Upper lobe of left lung (tissue), 6 donors: ENCODE measurements at places on chromosomes 2 and 18. TPM values are rescaled to one million over a fixed set of nuclear protein-coding genes. Genes with fewer than 3 reads are reported as not detected.

INHA gene
- not detected for total RNA-seq

GRCh38 chr18:25832001-25832604, 258.3 kb downstream of the SS18 start:
- DNase-seq, result peak; percentile 50
- H3K36me3 ChIP-seq, result no peaks in the 10 kb centered on the region
- H3K27ac ChIP-seq, result no peak overlapping the region
- H3K4me3 ChIP-seq, result no peak overlapping the region
- no peaks in the 10 kb centered on the region for H3K4me1 ChIP-seq

IL36B gene
- total RNA-seq, result not detected

GALNT3 gene
- total RNA-seq, result 31.5 TPM

KCNK3 gene
- total RNA-seq, result 8.4 TPM

AQP4 gene
- total RNA-seq, result 225 TPM

- no peaks in the 10 kb centered on the region for H3K4me1 ChIP-seq
- no peak overlapping the region for H3K4me3 ChIP-seq
- H3K27me3 ChIP-seq, result no peaks in the 10 kb centered on the region
These were observed 25.5 kb upstream of the RALBP1 start for GRCh38 chr18:9449600-9450414.

DNA sequence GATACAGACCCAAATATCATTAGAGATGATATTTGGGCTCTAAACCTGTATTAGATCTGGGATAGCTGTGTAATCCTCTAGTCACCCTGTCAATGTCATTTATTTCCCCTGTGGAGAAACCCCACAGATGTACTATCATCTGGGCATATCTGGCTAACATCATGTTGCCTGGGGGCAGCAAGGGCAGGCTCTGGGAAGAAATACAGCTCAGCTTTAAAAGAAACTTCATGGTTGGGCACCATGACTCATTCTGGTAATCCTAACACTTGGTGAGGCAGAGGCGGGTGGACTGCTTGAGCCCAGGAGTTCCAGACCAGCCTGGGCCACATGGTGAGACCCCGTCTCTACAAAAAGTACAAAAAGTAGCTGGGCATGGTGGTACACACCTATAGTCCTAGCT, 282.5 kb downstream of the SLC8A1 start:
- DNase-seq, result no peak
- H3K4me3 ChIP-seq, result no peak overlapping the region
- H3K27ac ChIP-seq, result no peak overlapping the region
- no peaks in the 10 kb centered on the region for H3K36me3 ChIP-seq

TMSB10 gene
- 1,275 TPM for total RNA-seq

- H3K36me3 ChIP-seq, result no peaks in the 10 kb centered on the region
- no peak for DNase-seq
- H3K27ac ChIP-seq, result no peak overlapping the region
- H3K27me3 ChIP-seq, result no peaks in the 10 kb centered on the region
- H3K4me3 ChIP-seq, result no peak overlapping the region
These were observed 117.0 kb downstream of the FTCDNL1 start for GRCh38 chr2:199734011-199734410.

- no peak overlapping the region for H3K4me3 ChIP-seq
- no peaks in the 10 kb centered on the region for H3K27me3 ChIP-seq
- H3K27ac ChIP-seq, result no peak overlapping the region
These were observed 140.7 kb downstream of the NCK2 start for GRCh38 chr2:105885456-105885855.

DNA sequence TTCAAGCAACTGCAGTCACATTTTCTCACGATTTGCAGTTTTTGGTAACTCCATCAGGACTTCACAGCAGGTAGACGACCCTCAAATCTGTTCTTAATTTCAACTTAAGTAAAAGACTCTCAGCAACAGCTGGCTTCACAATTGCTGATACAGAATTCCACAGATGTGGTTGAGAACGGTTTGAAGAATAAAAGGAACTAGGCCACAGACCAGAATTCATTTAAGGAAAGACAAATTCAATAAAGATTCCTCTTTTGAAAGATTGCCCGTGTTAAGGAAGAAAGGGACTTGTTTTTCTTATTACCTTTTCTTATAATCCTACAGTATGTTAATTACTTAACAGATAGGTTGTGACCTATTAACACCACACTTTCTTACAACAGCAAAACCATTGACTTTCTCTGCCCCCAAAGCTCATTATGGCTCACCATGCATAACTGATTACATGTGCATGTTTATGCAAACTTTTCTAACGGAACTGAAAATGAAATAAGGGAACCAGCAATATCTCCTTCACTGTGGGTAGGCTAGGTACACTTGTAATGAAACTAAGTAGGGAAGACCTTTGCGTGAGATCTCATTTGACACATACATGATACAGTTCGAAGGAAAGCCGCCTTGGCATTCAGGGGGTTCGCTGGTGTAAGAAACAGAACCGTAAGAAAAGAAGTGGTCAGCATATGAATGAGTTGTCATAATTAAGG, 4.7 kb upstream of the ZNF516 start:
- peaks cover 11% of the 10 kb centered on the region for H3K4me1 ChIP-seq
- H3K4me3 ChIP-seq, result no peak overlapping the region
- H3K27ac ChIP-seq, result no peak overlapping the region

PCARE gene
- not detected for total RNA-seq

GRCh38 chr2:229003256-229003655, 267.8 kb downstream of the PID1 start:
- H3K27ac ChIP-seq, result no peak overlapping the region
- H3K4me3 ChIP-seq, result no peak overlapping the region
- DNase-seq, result no peak
- H3K27me3 ChIP-seq, result no peaks in the 10 kb centered on the region

- H3K36me3 ChIP-seq, result no peaks in the 10 kb centered on the region
- peaks cover 29% of the 10 kb centered on the region for H3K4me1 ChIP-seq
- no peak overlapping the region for H3K4me3 ChIP-seq
- H3K27ac ChIP-seq, result no peak overlapping the region
- H3K27me3 ChIP-seq, result no peaks in the 10 kb centered on the region
These were observed 215.5 kb downstream of the TNS1 start for GRCh38 chr2:217787160-217787877.

GRCh38 chr2:96839293-96839874, 4.4 kb downstream of the ANKRD23 start:
- H3K27me3 ChIP-seq, result no peaks in the 10 kb centered on the region
- no peak overlapping the region for H3K27ac ChIP-seq
- H3K4me1 ChIP-seq, result peaks cover 13% of the 10 kb centered on the region
- H3K36me3 ChIP-seq, result peaks cover 18% of the 10 kb centered on the region
- peak overlapping the region; percentile 32 for H3K4me3 ChIP-seq

SERPINB3 gene
- total RNA-seq, result not detected

DNA sequence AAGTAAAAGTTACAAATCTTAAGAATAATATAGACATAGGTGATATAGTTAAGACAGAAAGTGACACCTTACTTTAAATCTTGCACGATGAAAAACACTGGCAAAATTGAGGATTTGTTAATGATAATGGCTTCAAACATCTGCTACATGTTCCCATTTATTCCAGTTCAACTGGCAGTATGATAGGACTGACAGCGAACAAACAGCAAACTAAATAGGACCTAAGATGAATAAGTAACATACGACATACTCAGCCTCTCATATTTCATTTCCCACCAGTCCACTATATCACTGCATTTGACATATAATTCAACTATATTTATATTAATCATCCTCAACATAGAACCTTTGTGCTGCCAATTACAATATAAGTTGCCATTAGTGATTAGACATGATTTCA, 36.3 kb downstream of the ACVR1C start:
- no peak overlapping the region for H3K4me3 ChIP-seq
- H3K36me3 ChIP-seq, result no peaks in the 10 kb centered on the region
- H3K27ac ChIP-seq, result no peak overlapping the region
- H3K27me3 ChIP-seq, result peaks cover 5% of the 10 kb centered on the region
- no peaks in the 10 kb centered on the region for H3K4me1 ChIP-seq
- DNase-seq, result no peak

MYL12A gene
- total RNA-seq, result 666 TPM

GRCh38 chr2:16607301-16607700, 58.3 kb downstream of the CYRIA start:
- H3K36me3 ChIP-seq, result peaks cover 7% of the 10 kb centered on the region
- peaks cover 6% of the 10 kb centered on the region for H3K4me1 ChIP-seq
- no peaks in the 10 kb centered on the region for H3K27me3 ChIP-seq
- H3K27ac ChIP-seq, result no peak overlapping the region
- DNase-seq, result no peak

DNA sequence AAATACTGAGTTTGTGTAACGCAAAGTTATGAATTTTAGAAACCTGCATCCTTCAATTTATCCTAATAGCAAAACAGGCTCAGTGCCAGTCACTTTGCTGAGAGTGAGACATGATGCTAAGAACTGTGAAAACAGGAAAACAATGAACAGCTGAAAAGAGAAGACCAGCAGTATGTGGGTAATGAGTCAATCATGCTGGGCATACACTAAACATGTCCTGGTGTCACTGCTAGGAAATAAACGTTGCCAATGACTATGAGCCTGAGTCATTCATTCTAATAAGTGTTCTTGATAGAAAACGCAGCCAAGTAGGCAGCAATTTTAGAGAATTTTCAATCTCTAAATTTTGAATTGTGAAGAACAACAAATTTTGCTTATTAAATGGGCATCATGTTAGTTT, 237.3 kb downstream of the GALR1 start:
- H3K36me3 ChIP-seq, result no peaks in the 10 kb centered on the region
- no peaks in the 10 kb centered on the region for H3K4me1 ChIP-seq
- no peak overlapping the region for H3K27ac ChIP-seq
- DNase-seq, result no peak
